ENCODE measurements at places on chromosomes 12 and 14. TPM values are rescaled to one million over a fixed set of nuclear protein-coding genes. Genes with fewer than 3 reads are reported as not detected.

DNA sequence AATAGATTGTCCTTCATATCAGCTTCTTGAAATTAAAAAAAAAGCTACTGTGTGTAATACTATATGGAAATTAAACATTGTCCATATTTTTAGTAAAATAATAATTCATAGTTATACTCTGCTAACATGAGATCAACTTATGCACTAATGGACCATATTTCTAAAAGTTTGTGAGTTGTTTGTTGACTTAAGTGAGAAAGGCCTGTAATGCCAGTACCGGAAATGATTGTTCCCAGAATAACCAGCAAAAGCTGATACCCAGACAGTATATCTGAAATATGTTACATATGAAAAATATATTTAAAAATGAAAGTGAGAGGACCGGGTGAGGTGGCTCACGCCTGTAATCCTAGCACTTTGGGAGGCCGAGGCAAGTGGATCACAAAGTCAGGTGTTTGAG is 35.9 kb downstream of the WNK1 start:
- DNase-seq = no peak

Gene C12orf42
- total RNA-seq = not detected

GRCh38 chr12:79016181-79016580 is 151.6 kb downstream of the SYT1 start:
- DNase-seq = no peak

Gene DAAM1
- 61.4 TPM for total RNA-seq

Gene KRT79
- total RNA-seq = not detected

Data from right atrium auricular region (tissue), 2 donors.